Thyroid gland (tissue), 4 donors: ENCODE measurements at places on chromosomes 1 and 21. TPM values are rescaled to one million over a fixed set of nuclear protein-coding genes. Genes with fewer than 3 reads are reported as not detected.

The ZNF436 gene
- total RNA-seq: 29.8 TPM

The KRTAP19-1 gene
- not detected for total RNA-seq

The MARK1 gene
- total RNA-seq: 21.2 TPM

The LACTBL1 gene
- not detected for total RNA-seq

The SLFNL1 gene
- total RNA-seq: 1.0 TPM

The GJB4 gene
- total RNA-seq: not detected

GRCh38 chr1:39525366-39526165 is 34.1 kb downstream of the BMP8A start:
- no peak for DNase-seq

GRCh38 chr1:171292799-171293198 is 21.2 kb upstream of the FMO4 start:
- DNase-seq: no peak

GRCh38 chr1:45010855-45011811 is at the start of gene HECTD3:
HECTD3 (minus strand) TSS chr1:45011324; CDS start chr1:45011257, 67 bp downstream.
- DNase-seq: peak; percentile 76

GRCh38 chr1:40241362-40241761 is 6.4 kb upstream of the TMCO2 start:
- DNase-seq: no peak

DNA sequence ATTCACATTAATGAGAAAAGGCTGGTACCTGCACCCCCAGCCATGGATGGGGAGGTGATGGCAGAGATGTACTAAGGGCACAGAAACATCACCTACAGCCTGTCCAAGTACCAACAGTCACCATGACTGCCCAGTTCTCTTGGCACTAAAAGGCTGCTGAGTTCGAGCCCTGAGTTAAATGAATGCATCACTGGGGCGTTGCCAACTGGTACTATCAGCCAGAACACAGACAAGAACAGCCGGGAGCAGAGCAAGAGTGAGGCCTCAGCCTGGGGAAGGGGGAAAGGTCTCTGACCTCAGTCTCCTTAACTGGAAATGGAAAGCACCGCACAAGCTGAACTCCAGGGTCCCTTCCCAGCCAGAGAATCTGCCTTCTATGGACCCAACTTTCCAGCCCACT is 60.5 kb downstream of the GLIS1 start:
- no peak for DNase-seq

- DNase-seq: no peak
These were observed 99.0 kb downstream of the TGFB2 start for GRCh38 chr1:218444173-218444572.

- no peak for DNase-seq
These were observed 696.0 kb upstream of the CHRM3 start for GRCh38 chr1:238690415-238690814.

DNA sequence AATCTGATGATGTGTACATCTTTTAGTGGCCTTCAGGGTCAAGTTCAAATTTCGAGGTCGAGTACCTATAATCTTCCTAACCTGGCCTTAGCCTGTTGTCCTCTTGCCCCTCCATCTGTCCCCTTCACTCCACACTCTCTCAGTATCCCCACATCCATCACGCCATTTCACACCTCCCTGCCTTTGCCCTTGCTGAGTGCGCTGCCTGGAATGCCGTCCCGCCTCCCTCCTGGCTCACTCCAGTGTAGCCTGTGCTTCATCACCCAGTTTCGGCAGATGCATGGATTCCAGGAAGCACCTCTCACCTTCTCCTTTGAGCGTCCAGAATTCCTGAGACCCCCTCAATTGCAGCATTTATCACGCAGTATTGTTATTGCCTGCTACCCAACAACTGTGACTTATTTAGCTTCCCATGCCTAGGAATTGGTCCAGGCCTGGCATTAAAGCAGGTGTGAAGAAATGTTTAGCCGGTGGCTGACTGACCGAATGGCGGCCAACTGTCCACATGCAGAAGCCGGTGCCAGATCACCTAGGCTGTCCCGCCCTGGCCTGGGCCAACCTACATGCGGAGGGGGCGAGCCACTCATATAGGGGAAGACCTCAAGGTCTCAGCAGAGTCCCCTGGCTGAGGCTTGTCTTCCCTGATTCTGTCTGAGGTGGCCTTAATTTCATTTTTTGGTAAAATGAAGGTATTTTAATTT is 34.5 kb downstream of the MYOM3 start:
- DNase-seq: no peak

- DNase-seq: no peak
These were observed 3.2 kb upstream of the TNFRSF8 start for GRCh38 chr1:12059722-12060464.

GRCh38 chr1:112849425-112850033 is 106.5 kb downstream of the SLC16A1 start:
- no peak for DNase-seq

- no peak for DNase-seq
These were observed 17.6 kb upstream of the RCAN1 start for GRCh38 chr21:34632498-34632897.

DNA sequence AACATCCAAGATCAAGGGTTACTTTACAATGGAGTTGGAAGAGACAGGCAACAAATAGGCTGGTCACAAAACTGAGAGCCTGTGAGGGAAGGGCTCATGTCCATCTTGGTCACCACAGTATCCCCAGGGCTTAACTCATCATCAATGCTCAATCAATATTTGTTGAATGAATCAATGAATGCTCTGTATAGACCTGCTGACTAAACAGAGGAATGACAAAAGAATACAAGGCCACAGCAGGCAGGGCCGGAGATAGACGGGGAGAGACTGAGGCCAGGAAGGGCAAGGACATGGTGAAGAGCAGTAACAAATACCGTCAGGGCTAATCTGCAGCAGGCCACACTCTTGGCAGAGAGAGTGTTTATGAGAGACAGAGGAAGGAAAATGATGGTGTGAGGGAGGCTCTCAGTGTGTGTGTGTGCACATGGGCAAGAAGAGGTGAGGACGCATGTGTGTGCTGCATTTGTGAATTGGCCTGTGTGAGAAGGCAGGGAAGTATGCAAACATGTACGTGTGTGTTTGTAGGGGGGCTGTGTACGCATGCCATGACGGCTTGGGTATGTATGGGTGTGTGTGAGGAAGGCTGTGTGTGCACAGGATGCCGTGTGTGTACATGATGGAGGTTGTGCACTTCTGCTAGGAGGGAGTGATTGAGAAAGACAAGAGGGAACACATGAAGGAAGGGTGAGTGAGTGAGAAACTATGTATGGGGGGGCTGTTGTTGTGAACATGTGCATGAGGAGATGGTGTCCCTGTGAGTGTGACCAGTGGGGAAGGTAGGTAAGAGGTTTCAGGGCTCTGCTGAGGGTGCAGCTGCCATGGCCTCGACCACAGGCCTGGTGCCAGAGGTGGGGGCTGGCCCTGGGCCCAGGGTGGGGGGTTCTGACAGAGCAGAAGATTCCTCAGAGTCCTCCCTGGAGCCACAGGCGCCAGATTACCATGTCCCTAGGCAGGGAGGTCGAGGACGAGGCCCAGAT is 15.4 kb downstream of the AHDC1 start:
- DNase-seq: no peak

- DNase-seq: no peak
These were observed 117.4 kb upstream of the PLPPR5 start for GRCh38 chr1:99122039-99122438.

DNA sequence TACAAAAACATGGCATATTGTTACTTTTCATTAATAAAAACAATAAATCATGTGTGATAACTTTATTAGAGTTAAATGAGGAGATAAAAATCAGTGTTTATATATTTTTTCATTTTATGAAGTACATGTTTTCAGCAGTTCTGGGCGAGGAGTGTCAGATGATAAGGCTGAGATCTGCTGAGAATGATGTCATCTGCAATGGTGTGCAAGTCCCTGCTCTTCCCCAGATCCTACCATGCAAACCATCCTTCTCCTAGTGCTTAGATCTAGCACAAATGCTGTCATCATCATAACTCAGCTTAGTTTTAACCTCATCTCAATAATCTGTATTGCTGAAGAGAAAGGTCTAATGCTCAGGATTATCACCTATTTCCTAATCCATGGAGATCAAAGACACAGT is 214.4 kb upstream of the DAB1 start:
- DNase-seq: no peak
